ENCODE measurements at places on chromosomes 16 and 17.

DNA sequence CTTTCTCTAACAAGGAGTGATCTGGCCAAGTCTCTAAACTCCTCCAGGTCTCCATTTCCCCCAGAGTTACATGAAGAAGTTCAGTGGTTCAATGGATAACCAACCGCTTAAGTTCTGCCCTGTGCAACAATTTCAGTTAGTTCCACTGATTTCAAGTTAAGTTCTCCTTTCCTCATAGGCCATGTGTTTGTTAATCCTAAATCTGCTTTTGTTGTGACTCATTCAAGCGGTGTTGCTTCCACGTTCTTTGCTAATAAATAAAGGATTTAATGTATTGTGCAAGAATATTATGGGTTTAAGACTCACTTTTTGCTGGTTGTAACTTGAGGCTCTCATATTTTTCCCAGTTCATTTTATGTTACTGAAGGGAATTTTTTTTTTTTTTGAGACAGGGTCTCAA is 36.3 kb downstream of the GNA13 start:
- peak; percentile 41 for DNase-seq

GRCh38 chr17:48499248-48499647 is 31.6 kb downstream of the HOXB1 start:
- DNase-seq = no peak

- DNase-seq = no peak
These were observed 238.2 kb downstream of the CDH8 start for GRCh38 chr16:61797961-61798507.

DNA sequence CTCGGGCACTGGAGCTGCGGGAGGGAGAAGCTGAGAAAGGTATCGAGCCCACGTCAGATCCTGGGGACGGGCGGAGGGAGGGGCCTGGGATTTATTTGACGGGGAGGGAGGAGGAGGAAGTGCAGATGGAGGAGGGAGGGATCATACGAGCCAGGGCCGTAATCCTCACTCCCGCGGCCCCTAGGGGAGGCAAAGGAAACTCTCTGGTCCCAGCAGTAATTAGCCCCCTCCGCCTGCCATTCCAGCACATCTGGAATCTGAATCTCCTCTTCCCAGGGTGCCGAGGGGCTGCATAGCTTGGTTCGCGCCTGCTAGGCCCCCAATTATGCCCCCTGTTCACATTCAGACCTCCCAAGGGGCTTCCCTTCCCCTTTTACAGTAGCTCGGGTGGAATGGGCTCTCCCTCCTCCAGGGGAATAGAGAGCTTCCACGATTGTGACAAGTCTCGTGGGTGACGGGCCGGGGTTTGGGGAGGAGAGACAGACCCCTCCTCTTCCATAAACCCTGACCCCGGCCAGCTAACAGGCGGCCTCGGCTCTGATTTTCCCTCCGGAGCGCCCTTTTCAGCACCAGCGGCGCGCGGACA is at the start of gene SEZ6L2:
TSS of gene SEZ6L2 (minus strand) at position 35 of the 586 bp plus-strand sequence. CDS start 531 bp downstream, outside the sequence.
- peak; percentile 85 for DNase-seq

- no peak for DNase-seq
These were observed 5.0 kb upstream of the MYL4 start for GRCh38 chr17:47203984-47204721.

DNA sequence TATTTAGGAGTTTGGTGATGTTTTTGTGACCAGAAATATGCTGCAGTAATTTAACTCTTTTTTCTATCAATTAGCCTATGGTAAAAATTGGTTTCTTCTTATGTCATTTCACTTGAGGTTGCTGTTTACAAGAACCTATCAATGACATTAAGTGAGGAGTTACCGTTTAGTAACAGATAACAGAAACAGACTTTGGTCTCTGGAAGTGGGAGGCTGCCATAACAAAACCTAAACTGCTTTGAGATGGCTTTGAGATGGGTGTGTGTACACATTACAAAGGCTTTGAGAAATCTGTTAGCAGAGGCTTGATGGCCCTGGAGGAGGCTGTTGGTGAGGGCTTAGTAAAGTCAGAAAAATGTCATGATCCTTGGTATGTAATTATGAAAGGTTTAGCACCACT is 90.0 kb downstream of the TMEM114 start:
- no peak for DNase-seq

DNA sequence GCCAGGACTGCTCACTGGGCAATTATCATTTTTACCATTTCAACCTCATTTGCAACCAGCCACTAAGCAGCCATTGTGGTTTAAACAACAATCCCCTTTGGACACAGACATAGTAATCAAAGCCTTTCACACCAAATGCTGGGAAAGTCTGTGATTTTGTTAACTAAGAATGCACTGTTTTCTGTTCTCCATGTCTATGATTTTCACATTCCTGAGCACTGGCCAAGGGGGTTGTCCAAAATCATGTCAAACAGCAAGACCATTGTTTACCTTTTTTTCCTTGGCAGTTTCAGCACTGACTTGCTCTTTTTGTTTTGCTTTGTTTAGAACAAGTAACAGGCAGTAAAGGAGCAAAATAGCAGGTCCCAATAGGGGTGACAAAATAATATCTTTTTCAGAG is 106.3 kb upstream of the SIAH1 start:
- no peak for DNase-seq

GRCh38 chr16:69863401-69864281 is 87.5 kb upstream of the CLEC18A start:
- no peak for DNase-seq

DNA sequence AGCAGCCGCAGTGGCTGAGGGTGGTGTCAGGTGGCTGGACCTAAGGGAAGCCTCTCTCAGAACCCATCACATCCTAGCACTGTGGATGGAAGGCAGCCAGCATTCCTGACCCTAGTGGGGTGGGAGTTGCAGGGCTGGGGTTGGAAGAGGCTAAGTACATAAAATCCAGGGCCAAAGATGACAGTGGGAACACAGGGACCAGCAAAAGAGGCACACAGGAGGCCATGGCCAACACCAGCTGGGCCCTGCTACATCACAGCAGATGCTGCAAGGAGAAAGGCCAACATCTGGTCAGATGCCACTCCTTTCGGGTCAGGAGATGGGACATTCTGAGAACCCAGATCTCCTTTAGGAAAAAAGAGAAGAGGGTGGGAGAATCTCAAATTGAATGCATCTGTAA is 415.4 kb downstream of the SLC39A11 start:
- DNase-seq = no peak

GRCh38 chr17:72409405-72410002 is 288.7 kb downstream of the SOX9 start:
- DNase-seq = no peak

GRCh38 chr16:14335297-14335696 is 264.2 kb downstream of the MRTFB start:
- no peak for DNase-seq

DNA sequence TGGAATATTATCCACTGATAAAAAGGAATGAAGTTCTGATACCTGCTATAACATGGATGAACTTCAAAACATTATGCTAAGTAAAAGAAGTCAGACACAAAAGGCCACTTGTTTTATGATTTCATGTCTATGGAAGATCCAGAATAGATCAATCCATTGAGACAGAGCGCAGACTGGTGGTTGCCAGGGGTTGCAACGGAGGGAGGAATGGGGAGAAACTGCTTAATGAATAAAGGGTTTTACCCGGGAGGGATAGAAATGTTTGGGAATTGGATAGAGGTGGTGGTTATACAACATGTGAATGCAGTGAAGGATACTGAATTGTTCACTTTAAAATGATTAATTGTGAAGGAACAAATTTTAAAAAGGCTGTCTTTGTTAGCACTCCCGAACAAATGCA is 30.2 kb downstream of the WDR59 start:
- no peak for DNase-seq

- no peak for DNase-seq
These were observed 9.9 kb downstream of the RABEP2 start for GRCh38 chr16:28915181-28915580.

DNA sequence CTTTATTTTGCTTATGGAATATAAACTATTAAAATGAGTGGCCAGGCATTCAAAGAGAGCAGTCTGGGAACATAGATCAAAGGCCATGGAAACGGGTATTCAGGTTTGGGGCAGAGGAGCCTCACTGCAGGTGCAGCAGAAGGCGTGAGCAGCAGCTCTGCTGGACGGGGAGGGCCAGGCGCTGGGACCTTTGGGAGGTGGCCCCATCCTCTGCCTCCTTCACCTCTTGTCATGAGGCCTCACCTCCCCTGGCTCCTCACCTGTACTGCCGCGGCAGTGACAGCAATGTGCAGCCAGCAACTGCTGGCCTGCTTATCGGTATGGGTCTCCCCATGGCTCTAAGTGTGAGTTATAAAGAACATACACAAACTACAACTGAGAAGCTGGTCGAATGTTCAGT is 109.4 kb downstream of the CDK5R1 start:
- no peak for DNase-seq

- no peak for DNase-seq
These were observed 55.4 kb downstream of the IRX6 start for GRCh38 chr16:55379371-55379770.

DNA sequence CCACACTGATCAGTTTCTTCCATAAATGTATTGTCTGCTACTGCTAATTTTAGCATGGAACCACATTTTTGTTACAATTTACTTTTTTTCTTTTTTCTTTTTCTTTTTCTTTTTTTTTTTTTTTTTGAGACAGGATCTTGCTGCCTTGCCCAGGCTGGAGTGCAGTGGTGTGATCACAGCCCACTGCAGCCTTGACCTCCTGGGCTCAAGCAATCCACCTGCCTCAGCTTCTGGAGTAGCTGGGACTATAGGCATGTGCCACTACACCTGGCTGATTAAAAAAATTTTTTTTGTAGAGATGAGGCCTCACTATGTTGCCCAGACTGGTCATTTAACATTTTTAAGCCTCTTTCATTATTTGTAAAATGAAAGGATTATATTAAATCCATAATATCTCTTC is 19.1 kb downstream of the ZPBP2 start:
- no peak for DNase-seq

- no peak for DNase-seq
These were observed 33.7 kb downstream of the SMPD3 start for GRCh38 chr16:68414581-68414980.

- DNase-seq = no peak
These were observed 27.5 kb downstream of the ITGAE start for GRCh38 chr17:3773511-3773910.

- no peak for DNase-seq
These were observed 14.6 kb upstream of the CD79B start for GRCh38 chr17:63946440-63947363.

GRCh38 chr16:55136356-55137150 is 187.4 kb upstream of the IRX6 start:
- no peak for DNase-seq

DNA sequence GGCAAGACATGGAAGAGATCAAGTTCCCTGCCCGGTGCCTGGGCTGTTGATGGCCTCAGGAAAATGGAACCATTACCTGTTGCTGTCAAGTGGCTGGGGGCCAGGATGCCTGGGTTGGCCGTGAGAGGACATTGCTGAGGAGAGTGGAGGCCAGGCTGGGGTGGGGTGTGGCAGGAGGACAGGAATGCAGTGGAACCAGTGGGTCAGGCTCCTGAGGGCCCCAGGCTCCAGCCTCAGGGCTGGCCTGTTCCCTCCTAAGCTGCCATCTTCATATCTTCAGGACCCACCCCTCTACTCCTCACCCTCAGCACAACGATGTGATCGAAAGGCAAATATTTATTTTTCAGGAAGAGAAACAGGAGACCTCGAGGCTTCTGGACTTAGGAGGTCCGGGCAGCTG is 8.5 kb upstream of the YPEL3 start:
- no peak for DNase-seq

GRCh38 chr17:10743316-10744009 is 13.6 kb upstream of the TMEM220 start:
- no peak for DNase-seq

DNA sequence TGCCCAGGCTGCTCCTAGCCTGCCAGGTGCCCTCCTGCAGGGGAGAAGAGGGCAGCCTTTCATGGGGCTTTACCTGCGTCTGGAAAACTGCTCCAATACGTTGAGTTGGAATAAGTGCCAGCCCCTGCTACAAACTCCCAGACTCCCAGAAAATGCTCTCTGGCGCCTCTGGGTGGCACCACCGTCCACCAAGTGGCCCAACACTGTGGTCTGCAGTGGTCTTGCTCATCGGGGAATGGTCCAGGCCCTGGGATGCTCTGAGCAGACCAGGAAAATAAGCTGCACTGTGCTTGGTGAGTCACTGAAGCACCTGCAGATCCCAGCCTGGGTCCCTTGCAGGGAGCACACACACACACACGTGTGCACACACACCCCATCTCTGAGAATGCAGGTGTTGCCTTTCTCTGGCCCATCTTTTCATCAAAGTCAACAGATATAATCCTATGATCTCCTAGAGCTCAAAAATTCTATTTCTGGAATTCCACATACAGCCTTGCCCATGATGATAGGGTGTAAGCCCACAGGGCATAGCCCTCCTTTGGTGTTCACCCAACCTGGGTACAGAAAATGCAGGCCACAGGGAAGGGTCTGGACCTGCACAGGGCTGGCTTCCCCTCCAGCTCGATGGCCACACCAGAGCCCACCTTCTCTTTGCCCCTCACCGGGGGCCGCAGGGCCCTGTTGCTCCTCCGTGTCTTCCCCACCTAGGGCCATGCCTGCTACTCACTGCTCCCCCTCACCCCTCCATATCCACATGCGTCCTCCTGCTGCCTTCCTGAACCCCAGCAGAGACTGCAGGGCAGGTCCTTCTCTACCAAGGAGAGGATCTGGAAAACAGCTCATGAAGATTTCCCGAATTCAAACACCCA is 20.5 kb downstream of the CDIP1 start:
- no peak for DNase-seq

GRCh38 chr16:1142911-1143310 is 10.0 kb upstream of the CACNA1H start:
- DNase-seq = no peak

GRCh38 chr16:79283578-79283977 is 317.0 kb downstream of the MAF start:
- DNase-seq = no peak

- no peak for DNase-seq
These were observed 89.7 kb upstream of the CDYL2 start for GRCh38 chr16:80894091-80894490.

DNA sequence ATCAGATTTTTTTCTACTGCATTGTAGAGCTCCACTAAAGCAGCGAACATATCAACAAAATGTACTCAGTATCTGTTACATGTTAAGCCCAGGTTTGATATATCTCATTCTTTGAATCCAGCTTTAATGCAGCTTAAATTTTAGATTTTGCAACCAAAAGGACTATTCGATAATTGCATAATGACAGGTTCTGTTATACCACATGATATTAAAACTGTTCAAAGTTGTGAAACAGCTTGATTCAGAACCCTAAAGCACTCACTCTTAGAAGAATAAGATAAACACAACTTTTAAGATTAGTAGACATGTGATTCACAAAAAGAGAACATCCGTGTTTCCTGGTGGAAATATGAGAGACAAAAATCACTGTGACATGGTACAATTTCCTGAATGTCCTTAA is 427.9 kb downstream of the CDH11 start:
- DNase-seq = no peak

- DNase-seq = no peak
These were observed 234.9 kb upstream of the CIBAR2 start for GRCh38 chr16:85347213-85347591.

Measured in kidney epithelial cell (primary cell).